ENCODE measurements at places on chromosomes 5 and 9. TPM values are rescaled to one million over a fixed set of nuclear protein-coding genes. Genes with fewer than 3 reads are reported as not detected.

DNA sequence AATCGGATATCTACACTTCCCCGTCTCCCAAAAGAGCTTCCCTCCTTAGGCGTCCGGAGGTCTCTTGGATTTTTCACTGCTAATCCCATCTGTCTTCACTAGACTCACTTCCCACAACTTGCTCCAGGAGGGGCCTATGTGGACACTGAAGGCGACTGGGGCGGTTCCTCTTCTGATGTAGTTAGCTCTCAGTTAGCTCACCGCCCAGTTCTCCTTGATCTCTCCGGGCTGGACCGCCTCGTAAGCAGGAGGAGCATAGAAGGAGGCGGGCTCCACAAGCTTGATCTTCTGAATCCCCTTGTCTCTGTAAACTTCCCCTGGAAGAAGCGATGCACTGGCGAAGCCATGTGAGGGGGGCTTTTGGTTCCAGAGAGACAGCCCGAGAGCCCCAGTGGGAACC lies 112.0 kb upstream of the SELENOP start:
- no peaks in the 10 kb centered on the region for H3K36me3 ChIP-seq
- no peak overlapping the region for H3K4me3 ChIP-seq
- H3K4me1 ChIP-seq: no peaks in the 10 kb centered on the region
- no peak for DNase-seq

TEK gene
- total RNA-seq: not detected

GRCh38 chr9:33455945-33456344 lies 8.6 kb upstream of the AQP3 start:
- peaks cover 70% of the 10 kb centered on the region for H3K4me1 ChIP-seq
- DNase-seq: peak; percentile 34
- no peaks in the 10 kb centered on the region for H3K27me3 ChIP-seq
- peak overlapping the region; percentile 50 for H3K27ac ChIP-seq
- no peaks in the 10 kb centered on the region for H3K36me3 ChIP-seq

- H3K4me3 ChIP-seq: no peak overlapping the region
- peaks cover 66% of the 10 kb centered on the region for H3K4me1 ChIP-seq
- DNase-seq: peak; percentile 34
- peaks cover 3% of the 10 kb centered on the region for H3K36me3 ChIP-seq
These were observed 22.3 kb downstream of the PSMB7 start for GRCh38 chr9:124392871-124393460.

All from activated CD4-positive, alpha-beta memory T cell treated with anti-CD3 and anti-CD28 coated beads for 36 hours (primary cell).